ENCODE measurements at places on chromosomes 6 and 20.

GRCh38 chr20:17683218-17684076 lies 1.4 kb upstream of the RRBP1 start:
- no peak for DNase-seq

DNA sequence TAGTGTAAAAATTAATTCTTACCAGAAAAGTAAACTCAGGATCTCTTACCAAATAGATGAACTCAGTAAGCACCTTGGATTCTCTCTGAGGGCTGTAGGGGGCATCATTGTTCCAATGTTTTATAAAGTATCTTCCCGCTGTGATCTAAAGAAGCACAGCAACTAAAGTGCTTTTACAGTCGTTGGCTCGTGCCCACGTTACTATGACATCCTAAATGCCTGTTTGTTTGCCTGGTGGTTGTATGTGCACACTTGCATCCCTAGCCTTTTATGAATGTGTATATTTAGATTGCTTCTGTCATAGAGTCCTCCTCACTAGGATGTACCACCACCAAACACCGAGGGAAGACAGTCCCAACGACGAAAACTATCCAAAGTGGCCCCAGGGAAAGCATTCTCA lies 34.5 kb downstream of the SLX4IP start:
- no peak for DNase-seq

- no peak for DNase-seq
Observed at GRCh38 chr6:165571721-165572132, 91.3 kb downstream of the PDE10A start.

- DNase-seq: no peak
Observed at GRCh38 chr20:45402946-45403345, 5.1 kb upstream of the DBNDD2 start.

DNA sequence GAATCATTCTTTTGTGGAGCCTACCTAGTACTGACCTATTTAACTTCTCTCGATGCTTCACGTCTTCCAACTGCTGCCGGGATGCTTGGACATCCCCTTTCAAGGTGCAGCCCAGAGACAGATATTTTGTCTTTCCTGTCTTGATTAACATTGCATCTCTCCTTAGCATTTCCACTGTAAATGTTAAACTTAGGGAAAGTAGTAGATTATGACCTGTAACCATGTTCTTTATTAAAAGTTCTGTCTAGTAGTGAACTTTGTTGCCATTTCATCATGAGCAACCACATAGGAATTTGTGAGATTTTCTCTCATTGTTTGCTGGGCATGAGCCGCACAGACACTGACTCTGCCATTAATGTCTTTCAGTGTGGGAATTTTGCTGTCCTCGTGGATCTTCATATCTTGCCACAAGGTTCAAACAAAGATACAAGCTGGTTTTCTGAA lies 117.9 kb downstream of the JAG1 start:
- no peak for DNase-seq

DNA sequence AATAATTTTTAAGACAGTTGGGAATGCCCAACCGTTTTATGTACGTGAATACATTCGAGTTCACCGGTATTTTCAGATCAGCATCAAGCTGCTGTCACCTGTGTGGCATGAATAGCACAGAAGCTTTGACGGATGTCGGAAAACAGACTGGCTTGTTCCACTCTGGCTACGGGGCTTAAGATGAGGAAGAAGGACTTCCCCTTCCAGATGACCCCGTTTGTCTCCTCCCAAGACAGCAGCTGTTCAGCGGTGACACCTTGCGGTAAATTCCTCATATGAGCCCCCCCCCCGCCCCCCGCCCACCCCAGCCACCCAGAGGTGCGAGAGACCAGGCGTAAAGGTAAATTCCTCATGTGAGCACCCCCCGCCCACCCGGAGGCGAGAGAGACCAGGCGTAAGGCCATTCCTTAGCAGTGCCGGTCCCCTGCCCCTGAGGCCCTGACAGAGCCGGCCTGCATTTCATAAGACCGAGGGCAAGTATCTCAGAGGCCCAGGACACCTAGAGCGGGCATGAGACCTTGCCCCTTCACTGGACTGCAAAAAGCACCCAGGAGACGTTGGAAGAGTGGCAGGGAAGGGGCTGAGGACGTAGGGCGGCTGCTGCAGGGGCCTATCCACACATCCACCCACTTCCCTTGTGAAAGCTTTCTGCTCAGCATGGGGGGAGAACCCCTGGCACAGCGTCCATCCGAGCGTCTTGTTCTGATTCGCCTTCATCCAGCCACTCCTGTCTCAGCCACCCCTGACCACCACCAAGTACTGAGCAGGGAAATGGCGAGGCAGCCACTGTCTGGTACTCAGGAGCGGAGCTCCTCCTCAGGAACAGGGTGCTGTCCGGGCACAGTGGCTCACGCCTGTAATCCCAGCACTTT lies 7.3 kb upstream of the PCMTD2 start:
- DNase-seq: no peak

DNA sequence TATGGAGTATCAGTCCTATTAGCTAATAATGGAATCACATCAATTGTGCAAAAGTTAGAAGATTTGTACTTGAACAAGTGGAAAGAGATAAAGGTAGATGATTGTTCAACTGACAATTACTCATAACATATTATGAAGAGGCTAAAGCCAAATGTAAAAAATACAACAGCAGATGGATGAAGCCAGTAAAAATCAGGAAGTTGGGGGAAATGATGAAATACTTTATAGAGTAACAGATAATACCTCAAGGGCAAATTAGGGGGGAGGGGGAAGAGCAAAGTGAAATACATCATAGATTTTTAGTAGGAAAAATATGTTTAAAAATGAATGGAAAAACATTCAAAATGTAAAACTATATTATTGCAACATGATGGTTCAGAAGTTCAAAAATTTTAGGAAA lies 114.0 kb downstream of the PDSS2 start:
- DNase-seq: no peak

GRCh38 chr6:158737710-158738615 lies 81.2 kb downstream of the EZR start:
- no peak for DNase-seq

- no peak for DNase-seq
Observed at GRCh38 chr6:113873043-113873667, 16.0 kb downstream of the MARCKS start.

GRCh38 chr6:1962201-1962600 lies 283.2 kb downstream of the GMDS start:
- no peak for DNase-seq

- DNase-seq: no peak
Observed at GRCh38 chr20:58389324-58389967, 417 bp downstream of the VAPB start.

GRCh38 chr6:44621846-44622245 lies 234.3 kb downstream of the CDC5L start:
- no peak for DNase-seq

DNA sequence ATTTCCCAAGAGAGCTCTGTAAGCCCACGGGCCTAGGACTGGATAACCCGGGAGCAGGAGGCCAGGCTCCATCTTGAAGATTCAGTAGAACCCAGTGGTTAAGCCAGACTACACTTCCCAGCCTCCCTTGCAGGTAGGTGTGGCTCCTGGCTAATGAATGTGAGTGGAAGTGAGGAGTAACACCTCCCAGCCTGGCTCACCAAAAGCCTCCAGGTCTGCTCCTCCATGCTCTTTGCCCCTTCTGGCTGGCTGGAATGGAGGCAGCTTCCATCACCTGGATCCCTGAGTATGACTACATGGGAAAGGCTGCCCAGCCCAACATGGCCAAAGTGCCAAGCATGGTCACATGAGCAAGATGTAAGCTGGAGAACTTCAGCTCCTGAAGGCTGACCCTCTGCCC lies 9.7 kb downstream of the LRRN4 start:
- no peak for DNase-seq

- no peak for DNase-seq
Observed at GRCh38 chr6:107668743-107669474, 155.2 kb downstream of the SCML4 start.

- DNase-seq: no peak
Observed at GRCh38 chr6:4846387-4846786, 70.2 kb downstream of the CDYL start.

DNA sequence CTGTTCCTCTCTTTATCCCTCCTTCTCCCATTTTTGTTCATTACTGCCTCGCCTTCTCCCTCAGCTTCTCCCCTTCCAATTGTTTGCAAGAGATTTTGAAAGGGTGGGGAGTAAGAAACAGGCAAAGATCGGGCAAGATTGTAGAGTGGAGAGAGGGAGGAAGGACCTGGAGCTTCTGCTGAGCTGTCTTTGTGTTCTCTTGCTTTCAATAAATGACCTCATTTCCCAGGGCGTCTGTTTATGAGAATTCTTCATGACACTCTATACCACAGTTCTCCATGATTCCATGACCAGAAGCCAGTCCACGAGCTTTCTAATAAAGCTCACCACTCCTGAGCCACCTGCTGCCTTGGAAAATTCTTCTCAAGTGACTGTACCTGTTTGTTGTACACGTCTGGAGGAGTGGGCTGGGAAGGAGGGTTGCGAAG lies 50.0 kb upstream of the PLEKHG1 start:
- DNase-seq: no peak

GRCh38 chr6:24500683-24501082 lies 5.9 kb downstream of the ALDH5A1 start:
- DNase-seq: no peak

GRCh38 chr6:134073161-134073560 lies 20.7 kb upstream of the SLC2A12 start:
- no peak for DNase-seq

- DNase-seq: no peak
Observed at GRCh38 chr6:14571746-14572145, 454.2 kb downstream of the CD83 start.

DNA sequence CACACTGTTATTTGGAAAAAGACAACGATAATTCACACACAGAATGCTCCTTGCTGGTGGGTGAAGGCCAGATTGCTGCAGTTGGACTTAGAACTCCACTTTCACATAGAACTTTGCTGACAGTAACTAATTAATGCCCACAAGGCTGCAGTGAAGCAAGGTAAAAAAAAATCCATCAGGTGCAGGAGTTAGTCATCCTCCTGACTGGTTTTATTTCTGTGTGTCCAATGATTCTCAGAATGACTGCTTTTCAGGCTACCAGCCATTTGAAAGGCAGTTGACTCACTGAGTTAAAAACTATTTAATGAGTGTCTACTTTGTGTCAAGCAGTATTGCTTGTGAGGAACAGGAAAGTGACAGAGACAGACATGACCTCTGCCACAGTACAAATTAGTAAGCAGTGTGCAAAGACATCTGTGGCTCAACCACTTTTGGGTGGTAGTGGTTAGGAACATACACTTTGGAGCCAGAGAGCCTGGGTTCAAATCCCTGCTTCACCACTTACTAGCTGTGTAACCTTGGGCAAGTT lies 41.9 kb downstream of the ELOVL5 start:
- DNase-seq: no peak

DNA sequence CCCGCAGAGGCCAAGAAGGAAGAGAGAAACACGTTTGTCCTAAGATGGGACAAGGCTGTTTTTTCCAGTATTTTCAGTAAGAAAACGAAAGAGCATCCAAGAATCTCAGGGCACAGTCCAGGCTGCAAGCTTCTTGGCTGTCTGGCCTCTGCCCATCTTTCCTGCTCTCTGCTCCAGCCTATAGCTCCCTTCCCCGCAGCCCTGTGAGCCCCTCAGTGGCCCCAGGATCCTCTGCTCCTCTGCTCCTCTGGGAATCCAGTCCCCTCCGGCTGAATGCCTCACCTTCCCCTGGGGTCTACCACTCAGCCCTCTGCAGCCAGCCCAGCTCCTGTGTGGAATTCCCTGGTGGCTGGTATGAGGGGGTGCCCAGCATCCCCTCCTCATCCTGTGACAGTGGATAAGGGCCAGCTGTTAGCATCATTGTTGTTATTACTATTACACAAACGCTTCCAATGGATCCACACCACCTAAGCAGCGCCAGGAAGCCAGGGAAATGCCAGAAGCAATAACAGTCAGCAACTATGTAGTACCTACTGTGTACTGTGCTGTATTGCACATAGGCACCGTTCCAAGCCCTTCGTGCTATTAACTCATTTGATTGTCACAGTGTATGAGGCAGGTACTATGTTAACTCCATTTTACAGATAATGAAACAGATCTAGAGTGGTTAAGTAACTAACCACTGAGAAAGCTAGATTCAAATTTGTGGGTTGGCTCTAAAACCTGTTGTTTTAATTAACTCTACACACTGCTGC lies 60.3 kb upstream of the PTPN1 start:
- DNase-seq: no peak

- DNase-seq: no peak
Observed at GRCh38 chr6:36954262-36954931, at the start of gene PI16. Gene PI16 (plus strand): TSS chr6:36954738. CDS start chr6:36954761, 23 bp downstream.

DNA sequence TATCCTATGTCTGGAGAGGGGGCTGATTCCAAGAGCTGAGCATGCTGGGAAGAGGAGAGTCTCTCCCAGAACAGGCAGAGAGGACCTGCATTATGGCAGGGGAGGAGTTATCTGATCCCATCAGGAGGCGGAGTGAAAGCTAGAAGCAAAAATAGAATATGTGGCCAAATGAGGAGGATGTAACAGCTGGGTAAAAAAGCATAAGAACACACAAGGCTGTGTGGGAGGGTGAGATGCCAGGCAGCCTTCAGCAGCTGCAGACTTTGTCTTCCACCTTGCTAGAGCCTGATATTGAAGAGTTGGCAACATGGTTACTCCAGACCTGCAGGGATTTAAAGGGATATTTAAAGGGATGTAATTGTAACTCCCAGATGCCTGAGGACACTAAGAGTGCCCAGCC lies 167.1 kb downstream of the PTPRT start:
- DNase-seq: no peak

- DNase-seq: no peak
Observed at GRCh38 chr20:18165553-18165952, 27.9 kb downstream of the KAT14 start.

GRCh38 chr6:142167486-142167885 lies 20.4 kb downstream of the VTA1 start:
- DNase-seq: no peak

DNA sequence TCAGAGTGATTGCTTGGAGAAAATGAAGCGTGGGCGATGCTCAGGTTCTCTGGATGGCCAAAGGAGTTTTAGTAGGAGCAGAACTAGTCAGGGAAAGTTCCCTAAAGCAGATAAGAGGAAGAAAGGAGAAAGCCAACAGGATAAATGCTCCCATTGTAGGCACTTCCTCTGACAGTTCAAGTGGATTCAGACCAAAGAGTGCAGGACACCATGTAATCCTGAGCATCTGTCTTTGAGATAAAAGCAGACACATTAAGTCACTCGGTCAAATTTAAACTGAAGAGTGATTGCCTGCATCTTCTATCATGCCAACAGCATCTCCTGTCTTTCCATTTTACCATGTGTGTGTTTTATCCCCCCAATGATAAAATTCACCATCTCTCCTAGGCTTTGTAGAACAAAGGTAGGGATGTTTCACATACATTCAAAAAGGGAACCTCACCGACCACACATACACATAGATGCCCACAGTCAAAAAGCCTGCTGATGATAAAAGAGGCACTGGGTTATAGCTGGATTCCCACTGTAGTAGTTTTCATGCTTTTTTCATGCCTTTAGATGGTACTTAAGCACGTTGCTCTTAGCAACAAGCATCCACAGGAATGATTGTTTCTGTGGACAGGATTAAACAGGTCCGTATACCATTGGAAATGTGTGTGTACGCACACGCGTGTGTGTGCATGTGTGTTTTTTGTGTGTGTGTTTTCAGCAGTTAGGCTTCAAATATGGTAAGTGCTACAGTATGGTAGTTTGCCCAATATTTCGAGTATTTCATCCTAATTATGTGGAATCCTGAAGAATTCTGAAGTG lies 7.0 kb downstream of the GRIK2 start:
- DNase-seq: no peak

Measured in cortex of kidney (tissue), 1 donor.